ENCODE measurements at places on chromosomes 3 and 15.

- no peak for DNase-seq
These were observed 297.6 kb downstream of the TBC1D5 start for GRCh38 chr3:17444865-17445264.

GRCh38 chr3:125679258-125679657, 84.0 kb upstream of the OSBPL11 start:
- DNase-seq, result no peak

DNA sequence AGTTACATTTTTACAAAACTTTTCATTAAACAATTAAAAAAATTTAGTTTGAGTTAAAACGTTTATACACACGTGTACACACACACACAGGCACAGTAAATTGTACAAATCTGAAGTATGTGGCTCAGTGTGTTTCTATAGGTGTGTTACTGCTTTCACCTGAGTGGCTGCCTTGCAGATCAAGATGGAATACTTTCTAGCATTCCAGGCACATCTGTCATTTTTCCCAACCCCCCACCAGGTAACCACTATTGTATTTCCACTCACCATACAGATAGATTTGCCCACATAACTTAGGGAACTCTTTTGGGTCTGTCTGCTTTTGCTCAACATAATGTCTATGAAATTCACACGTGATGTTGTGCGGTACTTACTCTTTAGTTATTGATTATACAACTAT, 141.1 kb downstream of the PTPRG start:
- DNase-seq, result no peak

GRCh38 chr3:47578119-47578632, 489 bp downstream of the CSPG5 start:
- peak; percentile 85 for DNase-seq

DNA sequence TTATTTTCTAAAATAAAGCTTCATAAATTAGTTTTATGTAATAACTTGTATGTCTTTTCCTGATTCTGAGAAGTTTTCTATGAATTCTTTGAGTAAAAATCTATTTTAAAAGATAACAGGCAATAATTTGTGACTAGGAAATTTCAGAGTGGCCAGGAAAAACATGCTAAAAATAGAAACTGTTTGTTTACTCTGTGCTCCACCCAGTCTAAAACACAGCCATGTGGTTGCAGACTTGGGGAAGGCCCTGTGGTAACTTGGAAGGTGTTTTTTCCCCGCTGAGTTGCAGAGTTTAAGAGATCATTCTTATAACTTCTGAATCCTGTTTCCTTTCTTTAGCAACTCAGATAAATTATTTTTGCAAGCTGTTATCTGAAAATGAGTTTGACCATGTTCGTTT, 21.9 kb downstream of the PLCL2 start:
- DNase-seq, result peak; percentile 41

DNA sequence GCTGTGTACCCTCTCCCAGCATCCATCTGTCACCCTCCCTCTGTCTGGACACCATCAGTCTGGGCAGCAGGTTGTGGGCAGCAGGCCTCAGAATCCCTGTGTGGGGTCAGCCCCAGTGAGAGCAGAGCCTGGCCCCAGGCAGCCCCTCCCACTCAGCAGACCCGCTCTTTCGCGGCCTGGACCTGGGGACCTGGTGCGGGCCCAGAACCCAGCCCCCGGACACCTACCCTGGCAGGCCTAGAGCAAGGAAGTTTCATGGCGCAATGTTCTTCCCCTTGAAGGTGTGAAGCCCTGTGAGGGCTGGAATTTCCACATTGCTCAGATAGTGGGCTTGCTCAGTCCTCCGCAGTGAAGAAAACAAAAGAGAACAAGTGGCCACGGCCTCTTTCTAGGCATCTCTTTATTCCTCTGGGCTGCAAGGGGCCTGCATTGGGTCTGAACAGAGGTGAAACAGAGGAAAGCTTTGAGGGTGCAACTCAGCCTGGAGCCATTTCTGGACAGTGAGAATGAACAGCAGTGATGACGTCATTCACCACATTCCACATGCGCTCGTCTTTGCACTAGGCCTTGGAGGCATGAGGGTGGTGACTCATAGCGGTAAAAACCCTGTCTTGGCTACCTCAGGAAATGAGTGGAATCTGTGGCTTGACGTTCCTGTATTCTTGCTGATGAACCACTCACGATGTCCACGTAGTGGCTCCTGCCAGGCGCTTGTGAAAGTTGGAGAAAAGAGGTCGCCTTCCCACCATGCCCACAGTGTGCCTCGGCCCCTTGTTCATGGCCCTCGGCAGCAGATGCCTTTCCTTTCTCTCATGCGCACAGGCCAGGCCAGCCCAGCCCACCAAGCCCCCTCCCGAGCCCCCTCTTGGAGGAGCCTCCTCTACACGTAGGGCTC, 66.1 kb downstream of the SLC30A4 start:
- peak; percentile 93 for DNase-seq

Data from GM03348 (cell line).